ENCODE measurements at places on chromosomes 7 and 10.
A peak's percentile ranks its signal among the peaks of the same experiment; 100 is the strongest.

DNA sequence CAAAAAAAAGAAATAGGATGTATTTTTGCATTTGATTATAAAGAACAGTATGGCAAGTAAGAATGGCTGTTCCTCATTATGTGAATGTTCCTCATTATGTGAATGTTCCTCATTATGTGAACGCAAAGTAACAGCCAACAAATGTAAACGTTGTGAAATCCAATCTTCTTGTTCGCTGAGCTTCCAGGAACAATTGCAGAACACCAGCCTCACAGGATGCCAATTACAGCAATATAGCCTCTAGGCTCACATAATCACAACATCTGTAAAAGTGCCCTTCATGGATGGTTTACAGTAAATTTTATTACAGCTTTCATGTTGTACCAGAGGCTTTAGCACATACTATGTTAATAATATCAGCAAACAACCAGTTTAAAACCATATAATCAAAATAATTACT, 71.6 kb downstream of the THSD7A start:
- DNase-seq: no peak
- no peaks in the 10 kb centered on the region for H3K4me1 ChIP-seq
- H3K27ac ChIP-seq: no peak overlapping the region
- no peaks in the 10 kb centered on the region for H3K27me3 ChIP-seq

GRCh38 chr7:18399436-18400235, 95.9 kb upstream of the HDAC9 start:
- DNase-seq: no peak
- H3K4me3 ChIP-seq: no peak overlapping the region
- H3K36me3 ChIP-seq: no peaks in the 10 kb centered on the region
- H3K27ac ChIP-seq: no peak overlapping the region
- no peaks in the 10 kb centered on the region for H3K27me3 ChIP-seq

DNA sequence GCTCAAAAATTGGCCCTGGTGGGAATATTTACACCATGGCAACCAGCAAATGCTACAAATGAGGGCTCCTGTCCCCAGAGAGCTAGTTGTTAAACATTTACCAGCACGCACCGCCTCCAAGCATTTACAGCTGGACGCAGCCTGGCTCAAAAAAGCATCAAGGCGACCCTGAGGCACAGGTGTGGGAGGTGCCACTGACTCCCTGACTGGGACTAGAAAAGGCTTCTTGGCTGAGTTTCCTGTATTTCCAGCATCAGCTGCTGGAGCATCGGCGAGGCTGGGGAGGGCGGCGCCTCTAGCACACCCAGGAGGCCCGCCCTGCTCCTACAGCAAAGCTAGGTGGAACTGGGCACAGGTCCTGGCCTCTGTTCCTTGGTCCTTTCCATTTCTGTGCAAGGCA, 43.5 kb upstream of the ZRANB1 start:
- DNase-seq: no peak
- no peaks in the 10 kb centered on the region for H3K4me1 ChIP-seq
- H3K36me3 ChIP-seq: no peaks in the 10 kb centered on the region
- H3K4me3 ChIP-seq: no peak overlapping the region
- no peaks in the 10 kb centered on the region for H3K27me3 ChIP-seq

GRCh38 chr10:131004276-131004675, 307.2 kb downstream of the TCERG1L start:
- H3K4me1 ChIP-seq: no peaks in the 10 kb centered on the region
- no peak overlapping the region for H3K4me3 ChIP-seq
- H3K27me3 ChIP-seq: no peaks in the 10 kb centered on the region
- H3K27ac ChIP-seq: no peak overlapping the region
- DNase-seq: no peak

DNA sequence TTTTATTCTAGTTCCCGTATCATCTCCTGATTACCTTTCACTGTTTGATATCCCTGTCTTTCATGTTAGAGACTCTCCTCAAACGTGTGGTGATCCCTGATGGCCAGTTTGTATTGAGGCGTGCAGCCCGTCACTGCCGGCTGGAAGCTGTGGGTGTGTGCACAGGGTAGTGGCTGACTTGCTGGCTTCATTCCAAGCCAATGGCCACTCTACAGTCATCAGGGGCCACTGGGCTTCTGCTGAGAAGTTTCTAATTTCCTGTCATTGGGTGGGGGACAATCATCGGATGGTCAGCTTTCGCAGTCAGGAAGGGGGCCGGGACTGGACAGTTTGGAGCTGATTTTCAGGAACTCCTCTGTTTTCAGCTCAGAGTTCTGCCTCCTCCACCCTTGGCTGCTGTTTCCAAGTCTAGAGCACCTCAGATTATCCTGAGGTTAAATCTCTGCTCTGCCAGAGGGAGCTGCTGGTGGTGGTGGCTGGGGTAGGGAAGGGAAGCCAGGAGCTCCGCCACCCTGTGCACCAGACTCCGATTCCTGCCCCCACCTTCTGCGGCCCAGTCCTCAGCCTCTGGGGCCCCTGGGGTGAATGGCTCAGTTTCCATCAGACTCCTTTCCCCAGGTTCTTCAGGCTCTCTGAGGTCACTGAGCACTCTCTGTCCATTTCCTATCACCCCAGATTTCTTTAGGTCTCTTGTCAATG, 34.9 kb downstream of the BAIAP2L1 start:
- no peaks in the 10 kb centered on the region for H3K36me3 ChIP-seq
- H3K4me1 ChIP-seq: no peaks in the 10 kb centered on the region
- no peak overlapping the region for H3K4me3 ChIP-seq
- peak overlapping the region; percentile 25 for H3K27ac ChIP-seq
- no peak for DNase-seq
- no peaks in the 10 kb centered on the region for H3K27me3 ChIP-seq

DNA sequence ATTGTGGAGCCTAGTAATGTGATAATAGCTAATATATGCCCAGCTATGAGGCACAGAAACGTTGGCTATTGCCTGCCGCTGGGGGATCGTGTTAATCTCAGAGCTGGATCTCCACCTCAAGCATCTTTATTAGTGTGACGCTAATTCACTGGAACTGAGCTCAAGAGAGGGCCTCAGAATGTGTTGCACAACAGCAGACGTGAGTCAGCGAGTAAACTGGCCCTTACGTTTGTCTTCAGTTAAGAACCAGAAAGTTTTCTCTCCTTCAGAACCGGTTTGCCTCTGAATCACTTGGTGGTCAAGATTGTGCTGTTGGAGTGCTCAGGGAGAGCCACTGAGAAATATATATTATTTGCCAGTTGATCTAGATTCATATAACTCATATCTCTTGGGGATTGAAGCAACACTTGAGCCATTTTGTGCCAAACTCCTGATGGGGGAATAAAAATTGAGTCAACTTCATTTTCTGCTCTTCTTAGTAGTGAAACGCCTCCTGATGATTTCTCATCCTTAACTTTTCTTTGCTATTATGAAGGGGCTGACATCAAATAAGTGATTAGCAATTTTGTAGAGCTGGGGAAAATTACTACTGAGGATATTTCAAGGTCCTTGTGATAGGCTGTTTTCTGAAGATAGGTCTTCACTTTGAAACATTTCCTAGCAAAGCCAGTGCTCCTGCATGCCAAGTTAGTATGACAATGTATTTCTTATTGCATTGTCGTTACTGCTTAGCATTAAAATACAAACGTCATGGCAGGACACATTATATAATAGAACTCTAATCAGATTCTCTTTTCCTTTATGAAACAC, 22.3 kb downstream of the BZW2 start:
- peaks cover 17% of the 10 kb centered on the region for H3K4me1 ChIP-seq
- H3K4me3 ChIP-seq: peak overlapping the region; percentile 12
- no peaks in the 10 kb centered on the region for H3K36me3 ChIP-seq
- H3K27ac ChIP-seq: peak overlapping the region; percentile 83
- no peak for DNase-seq

- no peaks in the 10 kb centered on the region for H3K36me3 ChIP-seq
- H3K4me1 ChIP-seq: no peaks in the 10 kb centered on the region
- no peak overlapping the region for H3K4me3 ChIP-seq
Observed at GRCh38 chr7:50821457-50822008, 38.8 kb upstream of the GRB10 start.

GRCh38 chr7:24868741-24869140, 111.2 kb downstream of the OSBPL3 start:
- no peak overlapping the region for H3K27ac ChIP-seq
- peaks cover 8% of the 10 kb centered on the region for H3K36me3 ChIP-seq
- no peak overlapping the region for H3K4me3 ChIP-seq
- no peak for DNase-seq
- no peaks in the 10 kb centered on the region for H3K4me1 ChIP-seq
- H3K27me3 ChIP-seq: no peaks in the 10 kb centered on the region

Measured in esophagus squamous epithelium (tissue), 5 donors.